ENCODE measurements at places on chromosomes 12 and 14.

DNA sequence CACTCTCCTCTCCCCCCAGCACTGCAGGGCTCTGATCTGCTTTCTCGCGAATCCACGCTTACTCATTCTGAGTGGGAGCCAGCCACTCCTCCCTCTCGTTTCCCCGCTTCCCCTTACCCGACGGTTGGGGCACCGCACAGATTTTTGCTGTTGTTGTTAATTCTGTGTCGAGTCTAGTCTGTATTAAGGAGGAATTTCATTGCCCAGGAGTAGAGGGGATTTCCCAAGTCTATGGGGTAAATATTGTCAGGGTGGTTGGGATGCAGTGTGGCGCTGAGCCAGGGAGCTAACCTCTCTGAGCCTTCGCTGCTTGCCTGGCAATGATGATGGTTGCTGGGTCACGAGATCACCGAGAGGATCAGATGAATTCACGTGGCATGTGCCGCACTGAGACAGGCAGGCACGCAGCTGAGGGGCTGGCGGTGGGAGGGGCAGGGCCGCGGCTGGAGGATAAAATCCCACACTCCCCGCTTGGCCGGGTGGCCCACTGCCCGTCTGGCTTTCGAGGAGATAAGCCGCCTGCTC, 18.5 kb downstream of the NCOR2 start:
- DNase-seq: no peak

DNA sequence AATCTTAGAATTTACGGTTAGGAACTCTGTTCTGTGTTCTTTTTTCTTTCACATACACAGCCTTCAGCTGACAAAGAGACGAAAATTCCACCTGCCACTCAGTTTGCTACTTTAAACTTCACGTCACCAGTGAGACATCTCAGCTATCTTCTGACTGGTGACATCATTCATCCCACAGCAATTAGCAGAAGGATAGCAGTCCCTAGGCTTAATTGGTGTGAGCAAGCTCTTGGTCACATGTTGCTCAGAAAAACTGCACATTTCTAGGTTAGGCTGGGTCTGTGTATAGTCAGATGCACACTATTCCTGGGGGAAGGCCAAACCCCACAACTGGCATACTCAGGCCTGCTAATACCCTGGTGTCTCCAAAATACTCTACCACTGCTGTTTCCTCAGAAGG, 23.9 kb downstream of the SLC7A7 start:
- no peak for DNase-seq

DNA sequence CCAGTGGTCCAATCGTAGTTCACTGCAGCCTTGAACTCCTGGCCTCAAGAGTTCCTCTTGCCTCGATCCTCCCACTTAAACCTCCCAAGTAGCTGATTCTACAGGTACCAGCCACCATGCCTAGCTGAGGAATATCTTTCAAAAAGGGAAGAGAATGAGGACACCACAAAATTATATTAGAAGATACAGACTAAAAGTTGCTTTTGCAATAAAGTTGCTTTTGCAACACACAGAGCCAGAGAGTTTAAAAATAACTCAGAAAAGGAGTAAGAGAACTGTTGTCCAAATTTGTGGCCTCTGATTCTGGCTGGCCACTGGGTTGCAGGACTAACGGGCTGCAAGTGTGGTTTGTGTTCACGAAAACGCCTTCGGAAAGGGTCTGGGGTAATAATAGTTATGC, 19.8 kb downstream of the TMEM253 start:
- no peak for DNase-seq

DNA sequence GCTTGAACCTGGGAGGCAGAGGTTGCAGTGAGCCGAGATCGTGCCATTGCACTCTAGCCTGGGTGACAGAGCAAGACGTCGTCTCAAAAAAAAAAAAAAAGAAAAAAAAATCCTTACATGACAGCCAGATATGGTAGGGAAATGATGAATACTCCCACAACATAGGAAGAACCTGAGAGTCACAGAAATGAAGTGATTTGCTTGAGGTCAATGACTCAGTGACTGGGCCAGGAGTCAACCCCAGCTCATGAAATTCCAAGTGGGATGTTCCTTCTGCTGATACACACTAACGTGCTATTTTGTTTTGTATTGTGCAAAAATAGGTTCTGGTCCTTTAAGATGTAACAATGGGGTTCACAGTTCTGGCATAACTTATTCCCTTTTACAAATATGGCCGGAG, 9.0 kb downstream of the RHOF start:
- no peak for DNase-seq

DNA sequence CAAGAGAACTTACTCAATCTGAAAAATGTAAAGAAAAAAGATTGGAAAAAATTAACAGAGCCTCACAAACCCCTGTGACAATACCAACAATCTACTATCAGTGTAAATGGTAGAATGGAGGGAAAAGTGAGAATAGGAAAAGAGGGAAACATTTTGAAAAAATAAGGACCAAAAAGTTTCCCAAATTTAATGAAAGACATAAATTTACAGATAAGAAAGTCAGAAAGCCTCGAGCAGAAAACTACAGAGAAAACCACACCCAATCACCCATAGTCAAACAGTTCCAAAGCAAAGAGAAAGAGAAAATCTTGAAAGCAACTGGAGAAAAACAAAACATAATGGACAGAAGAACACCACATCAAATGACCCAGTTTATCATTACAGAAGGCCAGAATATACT, 142.7 kb upstream of the DIO3 start:
- DNase-seq: no peak

- no peak for DNase-seq
These were observed 81.4 kb upstream of the ARID2 start for GRCh38 chr12:45648070-45648469.
